Bronchial epithelial cell (primary cell): ENCODE measurements at places on chromosomes 5 and 9. TPM values are rescaled to one million over a fixed set of nuclear protein-coding genes. Genes with fewer than 3 reads are reported as not detected.

HAPLN1 gene
- total RNA-seq = not detected in 2 replicates

FAM163B gene
- total RNA-seq = not detected in 2 replicates

ZSWIM6 gene
- 5.6 and 5.8 TPM in 2 replicates for total RNA-seq

RRAGA gene
- 29.7 and 41.6 TPM in 2 replicates for total RNA-seq

FOXD4 gene
- 0.26 TPM in 2 replicates for total RNA-seq

MAMDC2 gene
- total RNA-seq = 0.26 and 0.53 TPM in 2 replicates

IGFBPL1 gene
- not detected in 2 replicates for total RNA-seq

SPATA31E1 gene
- not detected in 2 replicates for total RNA-seq

CDX1 gene
- not detected in 2 replicates for total RNA-seq

SOHLH1 gene
- not detected in 2 replicates for total RNA-seq

DNA sequence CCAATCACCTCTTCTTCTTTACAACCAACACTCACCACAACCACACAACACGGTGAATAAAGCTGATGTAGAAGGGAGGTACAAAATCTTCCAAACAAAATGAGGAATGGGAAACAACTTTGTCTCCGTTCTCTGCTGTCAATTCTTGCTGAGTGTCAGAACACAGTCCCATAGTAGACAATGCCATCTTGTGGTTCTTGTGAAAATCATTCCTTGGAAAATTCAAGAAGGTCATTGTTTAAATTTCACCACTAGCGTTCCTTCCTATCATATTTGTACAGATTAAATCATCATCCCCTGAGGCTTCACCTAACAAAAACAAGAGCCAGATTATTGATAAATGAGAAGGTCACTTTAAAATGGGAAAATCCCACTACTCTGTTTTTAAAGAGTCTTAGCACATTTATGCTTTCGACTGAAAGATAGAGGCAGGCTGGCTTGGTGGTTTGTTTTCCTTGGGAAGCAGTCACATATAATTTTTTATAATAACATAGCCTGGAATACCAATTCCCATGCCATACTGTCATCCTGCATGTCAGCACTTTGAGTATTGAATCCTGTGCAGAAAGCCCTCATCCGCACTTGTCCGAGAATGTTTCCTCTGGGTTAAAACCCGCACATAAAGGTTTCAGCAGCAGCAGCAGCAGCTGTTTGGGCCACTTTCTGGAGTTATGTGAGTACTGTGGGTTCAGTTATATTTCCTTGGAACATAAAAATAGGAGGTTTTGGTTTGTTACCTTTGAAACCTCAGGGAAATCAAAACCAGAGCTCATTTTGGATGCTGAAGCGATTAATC lies 395.0 kb upstream of the SMARCA2 start:
- DNase-seq = peak; percentile 69

GRCh38 chr9:136840140-136840876 lies 2.0 kb upstream of the AJM1 start:
- DNase-seq = no peak

DNA sequence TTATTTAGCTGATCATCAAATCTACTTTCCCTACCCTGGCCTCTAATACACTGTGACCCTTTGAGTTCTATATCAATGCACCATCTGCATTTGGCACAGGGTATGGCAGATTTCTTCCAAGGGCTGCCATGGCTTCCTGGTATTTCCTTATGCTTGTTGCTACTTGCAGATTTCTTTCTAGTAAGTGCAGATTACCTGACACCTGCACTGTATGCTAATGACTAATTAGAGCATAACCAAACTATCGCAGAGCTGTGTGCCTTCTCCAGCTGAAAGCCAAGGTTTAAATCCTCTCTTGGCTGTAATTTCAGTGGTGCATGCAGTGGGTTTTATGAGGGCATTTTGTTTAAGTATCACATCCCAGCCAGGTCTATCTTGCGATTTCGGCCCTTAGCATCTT lies 293.7 kb downstream of the KIF4B start:
- peak; percentile 48 for DNase-seq

DNA sequence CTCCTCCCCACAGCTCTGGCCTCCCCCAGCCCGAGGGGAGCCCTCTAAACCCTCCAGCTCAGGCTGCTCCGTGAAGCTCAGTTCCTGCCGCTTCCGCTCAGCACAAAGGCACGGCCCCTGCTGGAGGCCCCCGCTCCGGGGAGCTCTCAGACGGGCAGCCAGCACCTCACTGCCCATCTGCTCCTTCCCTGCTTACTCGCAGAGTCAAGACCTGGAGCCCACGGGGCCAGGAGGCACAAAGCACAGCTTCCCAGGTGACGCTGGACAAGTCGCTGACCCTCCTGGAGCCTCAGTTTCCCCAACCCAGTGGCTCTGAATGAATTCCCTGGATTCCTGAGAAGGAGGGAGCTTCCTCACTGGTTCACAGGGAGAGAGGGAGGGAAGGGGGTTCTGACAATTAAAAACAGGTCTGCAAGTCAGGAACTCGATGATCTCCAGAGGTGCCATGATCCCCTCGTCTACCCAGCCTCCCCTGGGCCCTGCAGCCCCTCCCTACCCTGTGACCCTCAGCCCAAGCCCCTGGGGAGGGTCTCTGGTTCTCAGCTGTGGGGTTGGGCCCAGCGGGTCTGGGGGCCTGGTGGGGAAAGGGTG lies 36.2 kb downstream of the VAV2 start:
- no peak for DNase-seq

GRCh38 chr9:92564504-92564903 lies 28.7 kb upstream of the ECM2 start:
- DNase-seq = no peak

DNA sequence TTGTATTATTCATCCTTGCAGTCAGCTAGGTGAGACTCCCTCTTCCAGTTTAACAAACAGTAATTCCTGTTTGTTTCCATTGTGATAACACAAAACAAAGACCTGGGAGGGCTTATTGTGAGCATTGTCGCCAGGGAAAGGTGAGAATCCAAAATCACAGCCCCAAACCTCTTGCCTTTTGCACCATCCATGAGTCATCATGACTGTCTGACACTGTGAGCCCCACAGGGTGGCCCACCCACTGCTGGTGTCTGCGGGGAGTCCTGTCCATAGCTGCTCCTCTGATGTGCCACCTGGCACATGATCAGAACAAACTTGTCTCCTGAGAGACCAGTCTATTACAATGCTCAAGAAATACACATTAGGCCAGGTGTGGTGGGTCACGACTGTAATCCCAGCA lies 33.7 kb upstream of the S1PR3 start:
- DNase-seq = no peak

DNA sequence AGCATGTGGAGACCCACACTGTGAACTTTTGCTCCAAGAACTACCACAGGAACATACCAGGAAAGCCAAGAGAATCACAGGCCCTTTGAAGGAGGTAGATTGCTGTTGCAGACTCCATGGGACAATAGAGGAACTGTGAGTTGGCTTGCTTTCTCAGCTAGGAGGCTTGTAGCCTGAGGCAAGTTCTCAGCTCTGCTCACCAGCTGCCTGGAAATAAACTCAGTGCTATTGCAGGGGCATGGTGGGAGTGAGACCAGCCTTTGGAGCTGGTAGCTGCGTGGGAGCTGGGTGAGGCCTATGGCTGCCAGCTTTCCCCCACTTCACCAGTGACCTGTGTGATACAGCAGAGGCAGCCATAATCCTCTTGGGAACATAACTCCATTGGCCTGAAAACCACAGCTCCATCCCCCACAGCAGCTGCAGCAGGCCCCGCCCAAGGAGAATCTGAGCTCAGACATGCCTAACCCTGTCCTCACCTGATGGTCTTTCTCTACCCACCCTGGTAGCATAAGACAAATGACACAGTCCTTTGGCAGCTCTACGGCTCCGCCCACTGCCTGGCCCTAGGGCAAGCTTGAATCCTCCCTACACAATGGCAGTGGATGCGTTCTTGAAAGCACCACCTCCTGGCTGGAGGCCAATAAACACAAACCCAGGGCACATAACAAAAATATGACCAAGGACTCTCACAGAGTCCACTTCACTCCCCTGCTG lies 389.5 kb downstream of the KIF4B start:
- DNase-seq = peak; percentile 83

DNA sequence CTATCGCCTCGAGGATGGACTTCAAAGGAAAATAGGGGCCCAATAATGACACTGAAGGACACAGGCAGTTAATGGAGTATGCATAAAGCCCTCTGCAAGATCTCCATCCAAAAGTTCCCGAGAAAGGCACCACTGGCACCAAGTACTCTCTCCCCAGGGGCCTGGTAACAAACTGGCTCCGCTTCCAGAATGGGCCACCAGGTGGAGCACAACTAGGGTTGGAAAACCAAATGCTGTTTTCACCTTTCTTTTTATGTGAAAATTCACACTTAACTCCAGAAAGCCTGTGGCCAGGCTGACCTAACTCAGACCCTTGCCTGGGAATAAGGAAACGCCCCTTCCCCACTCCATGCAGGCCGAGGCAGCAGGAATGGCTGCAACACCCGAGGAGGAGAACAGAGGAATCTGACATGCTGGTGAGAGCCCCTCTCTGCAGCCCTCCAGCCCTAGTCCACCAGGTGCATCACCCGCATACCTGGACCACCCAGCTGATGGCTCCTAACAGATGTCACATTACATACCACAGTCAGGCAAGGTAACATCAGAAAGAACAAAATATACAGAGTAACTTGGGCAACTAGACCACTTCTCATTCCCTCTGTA lies 42.8 kb downstream of the CAMSAP1 start:
- peak; percentile 31 for DNase-seq

DNA sequence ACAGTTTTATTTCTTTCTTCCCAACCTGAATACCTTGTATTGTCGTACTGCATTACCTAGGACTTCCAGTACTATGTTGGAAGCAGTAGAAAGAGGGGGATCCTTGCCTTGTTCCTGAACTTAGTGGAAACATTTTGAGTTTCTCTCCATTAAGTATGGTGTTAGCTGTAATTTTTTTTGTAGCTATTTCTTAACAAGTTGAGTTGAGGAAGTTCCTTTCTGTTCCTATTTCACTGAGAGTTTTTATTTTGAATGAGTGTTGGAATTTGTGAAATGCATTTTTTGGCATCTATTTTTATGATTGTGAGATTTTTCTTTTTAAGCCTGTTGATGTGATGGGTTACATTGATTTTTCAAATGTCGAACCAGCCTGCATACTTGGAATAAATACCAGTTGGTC lies 49.0 kb downstream of the FSD1L start:
- DNase-seq = no peak

- peak; percentile 83 for DNase-seq
Observed at GRCh38 chr5:95866435-95867040, 44.0 kb upstream of the GLRX start.

- DNase-seq = no peak
Observed at GRCh38 chr9:33133186-33133585, 34.0 kb downstream of the B4GALT1 start.

- DNase-seq = peak; percentile 55
Observed at GRCh38 chr5:86968301-86968753, 299.4 kb upstream of the RASA1 start.

DNA sequence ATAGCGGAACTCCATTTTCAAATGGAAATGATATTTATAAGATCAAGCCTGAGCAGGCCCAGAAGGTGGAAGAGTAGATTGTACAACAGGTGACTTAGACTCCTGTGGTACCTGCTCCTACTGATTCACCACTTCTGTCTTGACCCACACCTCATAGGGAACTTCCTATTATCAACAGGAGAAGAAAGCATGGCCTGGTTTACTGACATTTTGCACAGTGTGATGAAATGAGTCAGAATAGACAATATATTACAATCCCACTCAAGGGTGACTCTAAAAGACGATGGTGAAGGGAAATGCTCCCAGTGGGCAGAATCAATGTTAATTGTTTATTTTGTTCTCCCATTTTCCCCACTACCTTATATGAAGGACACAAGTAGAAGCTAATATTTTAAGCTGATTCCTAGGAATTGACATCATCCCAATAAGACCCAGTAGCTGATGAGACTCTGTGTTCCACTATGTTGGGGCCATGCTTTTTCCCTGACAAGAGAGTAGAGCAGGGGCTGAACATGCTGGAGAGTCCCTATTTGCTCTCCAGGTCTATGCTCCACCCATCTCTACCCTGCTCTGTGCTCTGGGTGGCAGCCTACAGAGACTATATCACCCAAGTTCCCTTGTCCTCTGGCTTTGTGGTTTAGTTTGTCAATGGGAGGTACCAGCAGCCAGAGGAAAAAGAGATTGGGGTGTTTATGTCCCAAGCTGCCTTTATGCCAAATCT lies 163.4 kb upstream of the FSTL4 start:
- peak; percentile 21 for DNase-seq

GRCh38 chr5:4700871-4701270 lies 439.3 kb upstream of the ADAMTS16 start:
- DNase-seq = no peak

DNA sequence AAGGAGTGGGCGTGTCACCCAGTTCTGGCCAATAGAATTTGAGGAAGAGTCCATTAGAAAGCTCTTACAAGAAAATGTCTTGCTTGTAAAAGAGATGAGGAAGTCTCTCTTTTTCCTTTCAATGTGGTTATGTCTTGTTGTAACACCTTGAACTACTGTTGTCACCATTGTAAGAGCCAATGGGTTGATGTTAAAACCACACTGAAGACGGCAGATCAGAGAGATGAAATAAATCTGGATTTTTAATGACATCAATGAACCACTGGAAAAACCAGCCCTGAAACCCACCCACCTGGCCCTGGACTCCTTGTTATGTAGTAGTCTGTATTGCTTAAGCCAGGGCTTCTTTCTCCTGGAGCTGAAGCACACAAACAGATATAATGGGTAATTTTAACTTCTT lies 83.8 kb upstream of the ERCC6L2 start:
- no peak for DNase-seq

DNA sequence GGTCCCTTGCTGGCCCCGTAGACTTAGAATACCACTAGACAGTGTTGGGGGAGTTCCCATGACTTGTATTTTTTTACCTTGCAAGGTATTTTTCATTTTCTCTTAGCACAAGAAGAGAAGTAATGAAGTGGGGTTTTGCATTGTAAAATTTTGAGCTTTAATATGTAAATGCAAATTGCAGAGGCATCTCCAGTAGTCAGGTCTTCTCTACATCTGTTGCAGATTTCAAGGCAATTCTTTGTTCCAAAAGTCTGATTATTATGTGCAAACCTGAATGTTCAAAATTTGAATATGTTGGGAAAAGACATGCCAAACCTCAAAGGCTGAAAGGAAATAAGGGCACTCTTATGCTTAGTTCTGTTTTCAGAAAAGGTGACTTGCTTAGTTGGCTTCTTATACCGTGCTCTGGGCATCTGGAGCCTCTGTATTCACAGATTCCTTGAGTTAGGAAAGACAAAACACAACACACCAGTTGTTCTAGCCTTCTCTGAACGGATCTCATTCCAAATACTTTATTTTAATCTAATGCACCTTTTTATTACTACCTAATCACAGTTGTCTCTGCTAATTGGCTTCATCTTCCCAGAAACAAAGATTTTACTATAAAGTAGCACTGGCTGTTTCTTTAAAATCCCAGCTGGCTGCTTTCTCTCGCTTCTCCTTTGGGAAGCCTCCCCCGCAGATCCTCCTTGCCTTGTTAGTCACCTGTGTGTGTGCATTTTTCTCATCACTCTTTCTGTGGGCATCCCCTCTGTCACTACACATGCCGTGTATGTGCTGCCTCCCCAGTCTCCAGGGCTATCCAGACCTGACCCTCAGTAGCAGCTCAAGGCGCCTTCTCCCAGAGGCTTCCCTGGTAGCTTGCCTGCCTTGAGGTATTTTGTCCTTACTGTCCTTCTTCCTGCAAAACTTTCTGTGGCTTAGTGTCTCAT lies 138.2 kb downstream of the TLE4 start:
- no peak for DNase-seq

GRCh38 chr9:83047839-83048775 lies 14.8 kb downstream of the RASEF start:
- DNase-seq = peak; percentile 69
